ENCODE measurements at places on chromosomes 7 and 10. TPM values are rescaled to one million over a fixed set of nuclear protein-coding genes. Genes with fewer than 3 reads are reported as not detected.

The MYH16 gene
- total RNA-seq = 0.18 TPM

The UPK3B gene
- not detected for total RNA-seq

The HDAC9 gene
- total RNA-seq = 24.2 TPM

The CTNNA3 gene
- total RNA-seq = 0.83 TPM

The ARHGAP22 gene
- 35.3 TPM for total RNA-seq

The COL28A1 gene
- total RNA-seq = under 0.01 TPM

The OR13A1 gene
- total RNA-seq = not detected

The OGDHL gene
- 0.18 TPM for total RNA-seq

The MEOX2 gene
- total RNA-seq = under 0.01 TPM

The TAS2R41 gene
- not detected for total RNA-seq

The ELFN1 gene
- 1.6 TPM for total RNA-seq

The RARRES2 gene
- total RNA-seq = not detected

The ASB10 gene
- not detected for total RNA-seq

The CYP3A5 gene
- total RNA-seq = not detected

The SLC18A3 gene
- not detected for total RNA-seq

The MSRB2 gene
- total RNA-seq = 10.6 TPM

The TMEM236 gene
- not detected for total RNA-seq

The ZPBP gene
- total RNA-seq = not detected
